ENCODE measurements at places on chromosomes 12 and 14.

- no peak for DNase-seq
Observed at GRCh38 chr12:77592836-77593235, 237.9 kb upstream of the NAV3 start.

- no peak for DNase-seq
Observed at GRCh38 chr12:66003951-66004350, 126.6 kb downstream of the LLPH start.

GRCh38 chr12:55666508-55666907 lies 29.8 kb downstream of the OR10P1 start:
- DNase-seq: no peak

GRCh38 chr12:32881107-32881506 lies 15.5 kb downstream of the PKP2 start:
- no peak for DNase-seq

Data from fibroblast of upper back skin (primary cell).